NCI-H187 treated with DMSO at 0.1 percent for 48 hours (cell line): ENCODE measurements at places on chromosomes 6 and 20.

DNA sequence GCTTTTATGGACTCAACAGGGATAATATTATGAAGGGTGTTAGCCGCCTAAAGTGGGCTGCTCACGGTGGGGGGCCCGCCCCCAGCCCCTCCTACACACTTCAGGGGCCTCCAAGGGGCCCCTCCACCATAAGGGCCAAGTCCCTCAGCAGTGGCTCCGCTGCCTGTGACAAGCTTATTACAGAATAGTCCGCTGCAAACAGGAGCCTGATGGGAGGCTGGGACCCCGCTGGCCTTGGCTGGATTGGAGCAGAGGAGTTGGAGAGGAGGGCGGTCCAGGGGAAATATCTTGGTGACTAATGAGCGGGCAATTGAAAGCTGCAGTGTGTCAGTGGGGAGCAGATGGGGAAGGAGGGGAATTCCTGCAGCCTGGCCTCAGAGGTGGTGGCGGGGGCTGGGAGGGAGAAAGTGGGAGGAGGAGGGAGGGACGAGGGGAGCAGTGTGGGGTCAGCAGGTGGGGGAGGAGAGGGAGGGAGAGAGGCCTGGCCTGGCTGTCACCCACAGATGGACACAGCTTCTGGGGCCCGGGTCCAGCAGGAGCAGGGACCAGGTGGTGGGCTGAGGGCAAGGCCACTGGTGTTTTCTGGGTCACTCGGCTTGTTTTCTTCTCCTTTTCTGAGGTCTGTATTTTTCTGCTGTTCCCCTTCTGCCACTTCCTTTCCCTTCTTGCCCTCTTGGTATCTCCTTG, 57.6 kb upstream of the FOXP4 start:
- no peak for DNase-seq

DNA sequence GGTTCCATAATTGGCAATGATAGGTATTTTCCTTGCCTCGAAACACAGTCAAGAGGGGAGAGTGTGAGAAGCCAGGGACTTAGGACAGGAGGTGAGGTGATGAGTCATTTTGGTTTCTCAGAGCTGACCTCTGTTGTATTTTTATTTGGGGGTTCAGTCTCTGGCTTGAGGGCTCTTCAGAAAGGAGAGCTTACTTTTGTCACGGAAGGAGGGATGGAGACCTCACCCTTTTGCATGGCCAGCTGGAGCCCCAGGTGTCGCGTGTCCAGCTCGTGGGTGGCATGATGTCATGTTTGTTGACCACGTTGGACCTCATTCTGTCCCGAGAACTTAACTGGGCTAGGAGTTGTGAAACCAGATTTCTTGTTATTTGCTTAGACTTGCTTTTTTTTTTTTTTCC, 293.9 kb downstream of the QKI start:
- no peak for DNase-seq

- DNase-seq = no peak
These were observed 67.4 kb downstream of the CNBD2 start for GRCh38 chr20:36035745-36036144.

GRCh38 chr6:25477006-25477590, 174.9 kb upstream of the SCGN start:
- DNase-seq = no peak

- DNase-seq = no peak
These were observed 475.2 kb upstream of the EPHA7 start for GRCh38 chr6:93894521-93894920.

GRCh38 chr6:139392794-139393193, 18.3 kb upstream of the CITED2 start:
- DNase-seq = no peak

DNA sequence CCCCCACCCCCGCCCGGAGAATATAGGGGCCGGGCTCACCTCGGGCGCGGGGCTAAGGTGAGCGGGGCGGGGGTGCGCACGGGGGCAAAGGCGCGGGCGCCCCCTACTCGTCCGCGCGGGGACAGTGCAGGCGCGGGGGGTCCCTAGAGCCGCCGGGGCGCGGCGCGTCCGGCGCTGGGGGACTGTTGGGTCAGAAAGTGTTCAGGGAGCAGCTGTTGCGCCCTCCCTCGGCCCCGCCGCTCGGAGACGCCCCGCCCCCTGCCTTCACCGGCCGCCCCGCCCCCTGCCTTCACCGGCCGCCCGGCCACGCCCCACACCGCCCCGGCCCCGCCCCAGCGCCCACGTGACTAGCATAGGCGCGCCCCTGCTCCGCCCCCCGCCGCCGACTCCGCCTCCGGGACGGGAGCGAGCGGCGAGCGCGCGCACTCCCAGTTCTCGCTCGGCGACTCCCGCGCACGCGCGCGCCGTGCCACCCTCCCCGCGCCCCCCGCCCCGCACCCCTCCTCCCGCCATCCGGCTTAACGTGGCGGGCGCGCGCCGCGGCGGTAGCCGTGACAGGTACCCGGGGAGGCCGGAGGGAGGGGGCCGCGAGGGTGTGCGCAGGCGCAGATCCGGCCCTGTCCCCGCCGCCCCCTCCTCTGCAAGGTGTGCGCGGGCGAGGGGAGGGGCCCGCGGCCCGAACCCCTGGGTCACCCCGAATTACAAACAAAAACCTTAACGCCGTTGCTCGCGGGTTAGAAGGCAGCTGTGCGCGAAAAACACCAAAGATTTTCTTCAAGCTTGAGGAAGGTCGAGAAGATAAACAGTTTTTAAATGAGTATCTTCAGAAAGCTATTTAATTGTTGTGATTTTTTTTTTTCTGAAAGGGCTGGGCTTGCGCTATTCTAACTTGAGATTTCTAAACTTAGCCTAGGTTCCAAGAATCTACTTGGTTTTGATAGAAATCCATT, 704 bp upstream of the ZNF217 start:
- peak; percentile 28 for DNase-seq

- no peak for DNase-seq
These were observed 16.8 kb downstream of the USP45 start for GRCh38 chr6:99498421-99498820.

DNA sequence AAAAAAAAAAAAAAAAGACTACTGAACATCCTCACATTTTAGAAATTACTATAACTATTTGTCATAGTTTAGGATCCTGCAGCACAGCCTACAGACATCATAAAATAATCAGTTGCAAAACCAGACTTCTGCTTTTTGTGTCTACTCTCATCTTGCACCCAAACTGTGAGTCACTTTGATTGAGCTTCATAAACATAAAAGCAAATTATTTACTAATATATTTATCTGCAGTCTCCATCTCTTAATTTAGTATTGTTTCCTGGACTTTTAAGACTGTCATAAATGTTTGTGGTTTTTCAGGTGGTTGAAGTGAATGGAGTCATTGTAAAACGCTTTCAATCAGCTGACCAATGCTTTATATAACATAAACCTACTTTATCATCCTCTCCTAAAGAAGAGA, 14.8 kb upstream of the CALHM6 start:
- no peak for DNase-seq

DNA sequence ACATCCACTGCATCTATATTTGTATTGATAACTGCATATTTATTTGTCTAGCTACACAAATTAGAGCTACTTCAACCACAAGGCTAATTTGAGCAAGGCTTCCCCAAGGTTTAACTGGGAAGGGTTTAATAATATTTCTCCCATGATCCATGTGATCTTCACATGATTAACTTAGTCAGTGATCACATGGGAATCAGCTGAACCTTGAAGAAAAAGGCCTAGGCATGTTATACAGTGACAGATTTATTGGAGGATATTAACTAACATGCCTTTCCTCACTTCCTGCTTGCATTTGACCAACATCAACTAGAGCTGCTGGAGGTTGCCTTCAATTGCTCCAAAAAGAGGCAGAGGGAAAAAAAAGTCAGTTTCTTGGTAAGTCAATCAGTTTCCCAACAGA, 417.0 kb downstream of the HAO1 start:
- no peak for DNase-seq

- DNase-seq = no peak
These were observed 635 bp upstream of the C20orf203 start for GRCh38 chr20:32674362-32674789.

- DNase-seq = no peak
These were observed 90.7 kb downstream of the PLG start for GRCh38 chr6:160792708-160793107.

- no peak for DNase-seq
These were observed 10.2 kb downstream of the LRRC1 start for GRCh38 chr6:53805016-53805415.

GRCh38 chr6:2765896-2766766, 938 bp downstream of the WRNIP1 start:
- no peak for DNase-seq

DNA sequence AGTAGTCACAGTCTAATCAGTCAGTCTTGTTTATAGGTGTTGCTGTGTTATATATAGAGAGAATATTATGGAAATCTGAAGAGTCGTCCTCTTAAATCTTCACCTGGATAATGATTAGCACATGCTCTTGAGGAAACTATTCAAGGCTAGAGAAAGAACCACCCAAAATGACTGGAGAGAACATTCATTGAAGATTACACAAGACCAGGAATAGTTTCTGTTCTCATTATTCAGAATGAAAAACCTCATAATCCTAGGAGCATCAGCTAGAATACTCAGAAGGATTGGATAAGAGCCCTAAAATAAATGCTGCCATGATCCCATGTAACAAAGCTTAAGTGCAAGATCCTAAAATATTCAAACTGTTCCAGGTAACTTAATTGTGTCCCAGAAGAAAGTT, 278.2 kb upstream of the PREP start:
- no peak for DNase-seq

DNA sequence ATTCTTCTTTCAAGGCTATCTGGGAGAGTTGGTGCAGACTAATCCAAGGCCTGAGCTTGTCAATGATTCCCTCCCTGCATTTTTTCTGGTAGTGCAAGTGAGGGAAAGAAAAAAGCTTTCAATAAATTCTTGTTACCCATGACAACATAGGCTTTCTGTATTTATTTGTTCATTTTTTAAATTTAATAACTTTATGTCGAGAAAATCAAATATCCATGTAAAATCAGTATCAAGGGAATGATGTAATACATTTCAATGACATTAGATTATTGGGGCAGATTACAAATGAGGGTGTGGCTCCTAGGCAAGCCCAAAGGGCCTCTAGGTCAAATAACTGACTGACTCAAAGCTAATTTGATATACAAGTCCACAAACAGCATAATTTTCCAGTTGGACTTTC, 104.0 kb downstream of the GJA1 start:
- no peak for DNase-seq

GRCh38 chr6:100246206-100246605, 218.5 kb downstream of the SIM1 start:
- no peak for DNase-seq

DNA sequence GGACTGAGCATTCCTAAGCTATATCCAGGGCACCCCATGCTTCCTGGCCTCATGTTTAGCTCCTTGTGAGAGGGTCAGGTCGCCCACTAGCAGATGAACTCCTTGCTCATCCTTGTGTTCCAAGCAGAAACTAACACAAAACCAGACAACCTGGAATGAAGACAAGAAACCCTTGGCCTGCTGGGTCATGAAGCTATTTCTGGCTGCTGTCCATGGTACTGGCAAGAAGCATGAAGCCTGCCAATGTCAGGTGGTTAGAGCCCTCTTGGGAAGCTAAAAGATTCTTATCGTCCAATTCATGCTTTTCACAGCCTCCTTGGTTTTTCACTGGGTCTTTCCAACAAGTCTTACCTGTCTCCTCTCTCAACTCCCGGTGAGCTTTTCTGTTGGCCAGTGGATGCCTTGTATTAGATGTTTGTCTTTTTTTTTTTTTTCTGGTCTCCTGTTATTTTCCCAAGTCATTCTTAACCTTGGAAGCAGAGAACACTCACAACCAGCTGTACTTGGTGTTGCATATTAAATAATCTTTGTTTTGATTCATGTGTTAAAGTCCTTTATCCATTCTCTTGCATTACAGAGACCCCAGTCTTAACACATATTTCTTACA, 180.3 kb downstream of the ANKRD60 start:
- DNase-seq = no peak

GRCh38 chr6:42165016-42165415, 8.1 kb upstream of the GUCA1A start:
- DNase-seq = no peak

DNA sequence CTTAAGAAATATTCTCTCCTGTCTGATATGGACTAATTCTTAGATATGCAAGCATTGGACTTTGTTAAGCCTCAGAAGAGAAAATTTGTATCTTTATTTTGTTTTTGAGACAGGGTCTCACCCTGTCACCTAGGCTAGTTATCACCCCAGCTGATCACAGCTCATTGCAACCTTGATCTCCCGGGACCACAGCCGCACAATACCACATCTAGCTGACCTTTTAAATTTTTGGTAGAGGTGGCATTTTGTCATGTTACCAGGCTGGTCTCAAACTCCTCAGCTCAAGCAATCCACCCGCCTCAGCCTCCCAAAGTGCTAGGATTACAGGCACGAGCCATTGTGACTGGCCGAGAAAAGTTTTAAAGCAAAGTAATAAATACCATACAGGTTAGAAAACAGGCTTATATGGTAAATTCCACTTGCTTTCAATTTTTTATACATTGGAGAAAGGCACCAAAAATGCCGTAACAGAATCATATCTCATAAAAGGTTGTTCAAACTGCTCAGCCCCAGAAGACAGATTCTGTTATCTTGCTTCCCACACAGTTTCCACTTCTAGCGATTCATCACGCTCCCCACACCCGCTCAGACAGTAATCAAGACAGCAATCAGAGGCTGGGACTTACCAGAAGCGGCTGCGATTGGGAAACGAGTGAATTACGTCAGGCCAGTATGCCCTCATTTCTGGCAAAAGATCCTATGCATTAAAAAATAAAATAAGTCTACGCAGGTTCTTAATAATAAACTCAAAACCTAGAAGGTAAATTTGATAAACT, 13.8 kb downstream of the RNASET2 start:
- DNase-seq = no peak

- DNase-seq = no peak
These were observed 199.4 kb downstream of the PHACTR1 start for GRCh38 chr6:12916006-12916405.

DNA sequence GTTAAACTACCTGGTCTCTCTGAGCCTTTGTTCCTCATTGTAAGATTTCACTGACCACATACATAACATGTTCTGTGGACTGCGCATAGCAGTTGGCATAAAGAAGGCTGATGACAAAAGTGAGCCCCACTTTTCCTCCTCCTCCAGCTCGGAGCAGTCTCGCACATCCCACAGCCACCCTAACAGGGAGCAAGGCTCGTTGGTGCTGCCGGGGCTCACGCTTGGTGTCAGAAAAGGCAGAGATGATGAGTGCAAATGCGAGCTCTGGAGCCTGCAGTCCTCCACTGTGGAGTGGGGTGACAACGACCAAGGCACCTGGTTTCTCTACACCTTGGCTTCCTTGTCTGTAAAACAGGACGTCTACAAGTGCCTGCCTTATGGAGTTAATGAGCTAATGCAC, 9.7 kb downstream of the TGM3 start:
- no peak for DNase-seq
